ENCODE measurements at places on chromosomes 13 and 19. TPM values are rescaled to one million over a fixed set of nuclear protein-coding genes. Genes with fewer than 3 reads are reported as not detected.
A peak's percentile ranks its signal among the peaks of the same experiment; 100 is the strongest.

- DNase-seq, result no peak
These were observed 130.9 kb upstream of the SLITRK6 start for GRCh38 chr13:85930108-85930507.

GRCh38 chr19:35718345-35719041, 690 bp downstream of the KMT2B start:
- no peak for DNase-seq

- no peak for DNase-seq
These were observed 77.8 kb downstream of the SLITRK1 start for GRCh38 chr13:83804356-83804962.

- no peak for DNase-seq
These were observed 47.0 kb downstream of the SERP2 start for GRCh38 chr13:44420376-44421220.

DNA sequence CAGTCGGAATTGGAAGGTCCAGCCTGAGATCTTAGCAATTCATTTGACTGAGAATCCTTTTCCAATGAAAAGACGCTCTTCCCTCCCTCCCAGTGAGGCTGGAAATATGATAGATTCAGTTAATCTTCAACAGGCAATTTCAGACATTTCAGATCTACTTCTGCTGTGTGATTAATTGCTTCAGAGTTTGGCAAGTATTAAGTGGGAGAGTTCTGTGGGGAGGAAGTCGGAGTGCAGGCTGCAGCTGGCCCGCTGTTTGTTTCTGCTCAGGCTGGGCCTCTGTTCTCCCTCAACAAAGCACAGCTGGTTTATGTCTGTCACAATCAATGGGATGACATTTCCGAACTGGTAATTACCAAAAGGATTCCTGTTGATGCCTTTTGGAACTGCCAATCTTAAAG, 178.2 kb downstream of the NDFIP2 start:
- DNase-seq, result no peak

- no peak for DNase-seq
These were observed 4.9 kb upstream of the SGCG start for GRCh38 chr13:23175920-23176319.

- no peak for DNase-seq
These were observed 24.4 kb upstream of the DOCK9 start for GRCh38 chr13:99002172-99002710.

DNA sequence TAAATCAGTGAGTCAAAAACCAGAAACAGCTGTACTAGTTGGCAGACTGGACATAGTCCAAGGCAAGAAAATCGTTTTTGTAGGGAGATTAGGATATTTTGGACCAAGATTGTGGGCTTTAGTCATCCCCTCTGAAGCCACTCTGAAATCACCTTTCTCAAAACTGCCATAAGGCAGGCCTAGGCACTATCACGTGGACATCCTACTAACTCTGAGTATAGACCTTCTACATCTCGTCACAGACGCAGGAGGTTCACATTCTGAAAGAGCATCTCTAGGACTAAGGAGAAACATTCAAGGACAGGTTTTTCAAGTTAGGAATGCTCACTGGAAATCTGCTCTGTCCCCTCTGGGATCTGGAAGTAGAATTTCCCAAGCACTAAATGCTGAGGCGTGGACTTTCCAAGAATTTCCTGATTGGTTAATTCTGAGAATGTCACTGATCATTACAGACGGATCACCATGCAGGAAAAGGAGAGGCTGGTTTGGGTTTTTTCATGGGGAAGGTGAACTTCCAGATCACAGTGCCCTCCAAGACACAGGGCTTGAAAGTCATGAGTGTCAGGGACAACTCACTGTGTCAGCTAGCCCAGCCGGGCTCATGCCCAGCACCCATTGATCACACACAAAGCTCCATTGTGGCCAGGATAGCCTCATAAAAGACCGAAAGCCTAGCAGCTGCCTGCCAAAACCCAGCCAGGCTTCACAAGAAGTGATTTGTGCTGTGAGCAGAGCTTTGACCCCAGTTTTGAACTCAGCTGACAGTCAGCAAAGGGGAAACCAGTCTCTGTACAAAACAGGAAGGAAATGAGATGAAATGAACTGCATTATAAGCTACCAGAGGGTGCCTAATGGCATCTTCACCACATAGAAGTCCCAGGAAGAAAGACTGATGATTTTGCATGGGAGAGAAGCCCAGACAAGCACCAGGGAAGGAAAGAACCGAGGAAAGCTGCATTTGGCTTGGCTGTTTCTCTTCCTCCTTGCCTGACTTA, 2.7 kb upstream of the RUBCNL start:
- DNase-seq, result no peak

GRCh38 chr19:1807030-1807694, 4.9 kb downstream of the ATP8B3 start:
- DNase-seq, result no peak

GRCh38 chr19:56732976-56733375, 61.4 kb upstream of the ZNF835 start:
- no peak for DNase-seq

GRCh38 chr13:50529154-50529882, 314.2 kb downstream of the DLEU7 start:
- peak; percentile 37 for DNase-seq

- no peak for DNase-seq
These were observed 62.4 kb upstream of the ADGRE5 start for GRCh38 chr19:14318873-14319272.

DNA sequence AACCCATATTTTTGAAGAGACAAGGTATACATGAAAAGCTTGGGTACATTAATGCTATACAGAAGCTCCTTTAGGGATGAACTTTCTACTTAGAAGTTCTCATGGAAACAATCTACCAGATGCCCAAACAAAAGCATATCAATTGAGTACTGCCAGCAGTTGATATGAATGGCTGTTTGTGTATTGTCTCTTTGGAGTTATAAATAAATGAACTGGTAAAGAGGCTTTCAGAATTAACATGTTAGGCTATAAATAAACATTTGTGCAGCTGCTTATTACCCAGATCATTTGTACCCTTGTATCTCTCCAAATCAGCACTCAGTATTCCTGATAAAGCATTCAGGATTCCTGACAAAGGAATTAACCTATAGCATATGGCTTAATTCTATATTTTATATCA, 418.9 kb downstream of the FGF14 start:
- DNase-seq, result no peak

DNA sequence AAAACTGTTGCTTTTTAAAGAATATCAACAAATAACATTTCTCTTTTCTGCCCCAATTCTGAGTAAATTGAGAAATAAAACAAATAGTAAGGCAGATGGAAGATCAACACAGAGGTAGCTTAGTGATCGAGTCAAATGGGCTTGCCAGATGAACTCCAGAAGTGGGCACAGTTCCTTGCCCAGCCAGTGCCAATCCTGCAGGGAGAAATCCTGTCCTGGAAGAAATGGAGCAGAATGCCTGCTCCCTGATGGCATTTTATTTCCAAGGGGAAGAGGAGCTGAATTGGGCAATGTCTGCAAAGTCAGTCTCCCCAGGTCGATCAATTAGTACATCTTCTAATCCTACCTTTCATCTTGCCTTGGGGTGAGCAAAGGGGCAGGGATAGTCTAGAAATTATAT, 225.3 kb downstream of the NHLRC3 start:
- DNase-seq, result no peak

GRCh38 chr19:45443462-45444317, 20.0 kb upstream of the ERCC1 start:
- DNase-seq, result peak; percentile 95

CD33 gene
- total RNA-seq, result 11.7 TPM

KLK14 gene
- total RNA-seq, result not detected

All from thoracic aorta (tissue), 2 donors.